Upper lobe of left lung (tissue), 6 donors: ENCODE measurements at places on chromosomes 7 and 10.

- no peak for DNase-seq
These were observed at the start of gene AOC1 for GRCh38 chr7:150852371-150852905. TSS of gene AOC1 (plus strand) at chr7:150852517. CDS start at chr7:150856471, 3,954 bp downstream.

- DNase-seq: no peak
These were observed 343.9 kb downstream of the PLXNA4 start for GRCh38 chr7:132232406-132232805.

GRCh38 chr7:107958764-107959526 lies 44.0 kb downstream of the LAMB1 start:
- DNase-seq: no peak

- no peak for DNase-seq
These were observed 5.0 kb downstream of the RBAK start for GRCh38 chr7:5050676-5051075.

GRCh38 chr10:110803830-110804338 lies 67.8 kb upstream of the PDCD4 start:
- peak; percentile 68 for DNase-seq

DNA sequence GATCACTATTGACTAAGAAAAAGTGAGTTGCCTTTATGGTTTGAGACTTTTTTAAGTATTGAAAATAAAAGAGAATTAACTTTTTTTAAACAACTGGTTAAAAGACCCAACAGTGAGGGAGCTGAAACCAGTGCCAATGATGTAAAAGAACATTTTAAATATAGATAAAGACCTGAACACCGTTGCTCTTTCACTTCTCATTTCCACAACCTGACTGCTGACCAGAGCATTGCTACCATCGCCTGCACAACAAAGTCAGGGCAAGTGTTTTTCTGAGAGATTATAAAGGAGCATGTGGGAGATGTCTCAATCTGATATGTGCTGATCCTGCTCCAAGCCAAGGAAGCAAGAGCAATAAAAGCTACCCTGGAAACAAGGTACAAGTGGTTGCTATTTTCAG lies 34.7 kb downstream of the IMMP2L start:
- DNase-seq: no peak

- DNase-seq: no peak
These were observed 121.2 kb upstream of the AFAP1L2 start for GRCh38 chr10:114525368-114525949.

DNA sequence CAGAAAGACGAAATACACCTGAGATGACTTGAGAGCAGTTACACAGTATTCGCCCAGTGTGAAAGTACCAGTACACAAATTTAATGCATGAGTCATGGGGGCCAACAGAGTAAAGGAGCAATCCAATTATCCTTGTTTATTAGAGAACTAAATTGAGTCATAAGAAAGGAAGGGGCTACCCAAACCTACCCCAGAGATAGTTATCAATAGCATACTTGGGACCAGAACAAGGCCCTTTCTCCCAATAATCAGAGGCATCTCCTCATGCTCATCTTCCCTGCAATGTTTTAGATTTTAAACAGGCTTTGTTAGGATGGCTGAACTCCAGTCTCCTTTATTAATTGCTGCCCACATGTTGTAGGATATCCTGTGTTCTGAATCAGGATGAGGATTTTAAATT lies 239.7 kb upstream of the LRGUK start:
- no peak for DNase-seq

GRCh38 chr7:134083766-134084487 lies 43.2 kb upstream of the LRGUK start:
- DNase-seq: no peak

DNA sequence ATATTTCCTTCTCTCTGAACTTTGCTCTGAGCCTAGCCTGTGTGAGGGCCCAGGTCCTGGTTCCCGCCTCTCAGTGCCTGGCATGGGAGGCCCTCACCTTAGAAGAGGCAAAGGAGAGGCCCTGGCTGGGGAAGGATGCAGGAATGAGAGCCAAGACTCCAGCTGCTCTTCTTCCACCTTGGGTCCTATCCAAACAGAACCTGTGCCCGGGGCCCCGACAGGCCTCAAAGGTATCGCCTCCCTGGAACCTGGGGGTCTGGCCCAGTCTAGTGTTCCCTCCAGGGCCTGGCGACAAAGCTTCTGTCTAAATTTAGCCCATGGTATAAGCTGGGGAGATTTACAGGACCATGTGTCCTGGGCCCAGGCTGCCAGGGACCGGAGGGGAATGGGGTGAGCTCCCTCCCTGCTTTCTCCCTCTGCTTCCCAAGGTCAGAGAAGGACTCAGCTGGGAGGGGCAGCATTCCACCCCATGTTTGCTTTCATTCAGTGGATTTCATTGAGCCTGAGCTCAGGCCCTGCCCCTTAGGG lies 12.0 kb upstream of the CRHR2 start:
- DNase-seq: no peak

DNA sequence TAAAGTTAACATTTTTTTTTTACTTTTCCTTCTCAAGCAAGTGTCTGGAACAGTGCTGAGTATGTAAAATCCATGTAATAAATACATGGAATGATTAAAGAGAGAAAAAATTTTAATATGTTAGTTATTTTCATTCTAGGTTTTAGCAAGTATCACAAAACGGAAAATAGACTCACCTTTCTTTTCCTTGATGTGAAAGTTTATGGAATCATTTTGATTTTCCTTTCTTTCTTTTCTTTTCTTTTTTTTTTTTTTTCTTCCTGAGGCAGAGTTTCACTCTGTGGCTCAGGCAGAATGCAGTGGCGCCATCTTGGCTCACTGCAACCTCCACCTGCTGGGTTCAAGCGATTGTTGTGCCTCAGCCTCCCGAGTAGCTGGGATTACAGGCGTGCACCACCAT lies 28.1 kb downstream of the SMNDC1 start:
- no peak for DNase-seq

GRCh38 chr7:112897839-112898431 lies 107.7 kb upstream of the TMEM168 start:
- DNase-seq: no peak

GRCh38 chr7:17293481-17293880 lies 5.0 kb upstream of the AHR start:
- no peak for DNase-seq

DNA sequence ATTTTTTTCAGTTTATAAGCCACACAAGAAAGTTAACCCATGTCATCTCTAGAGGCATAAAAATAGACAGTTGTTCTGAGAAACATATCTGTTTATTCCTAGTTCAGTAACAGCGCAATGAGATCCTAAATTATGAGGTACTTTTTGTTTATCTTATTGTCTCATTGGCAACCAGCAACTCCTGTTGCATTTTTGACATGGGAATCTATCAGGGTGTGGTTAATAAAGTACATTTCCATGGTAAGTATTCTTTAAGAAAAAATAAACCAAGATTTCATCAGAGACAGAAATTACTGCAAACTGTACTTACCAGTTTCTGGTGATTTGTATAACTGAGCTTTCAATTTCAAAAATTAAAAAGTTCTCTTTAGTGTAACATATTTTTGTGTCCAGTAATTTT lies 9.0 kb downstream of the FAS start:
- no peak for DNase-seq

GRCh38 chr10:4278186-4278585 lies 493.2 kb upstream of the KLF6 start:
- DNase-seq: no peak

GRCh38 chr7:81698965-81699364 lies 70.9 kb downstream of the HGF start:
- no peak for DNase-seq

GRCh38 chr7:1810961-1811849 lies 141.1 kb downstream of the ELFN1 start:
- DNase-seq: no peak

GRCh38 chr10:126787201-126787600 lies 116.7 kb upstream of the C10orf90 start:
- no peak for DNase-seq

GRCh38 chr10:63700631-63701156 lies 179.5 kb downstream of the REEP3 start:
- no peak for DNase-seq

GRCh38 chr10:76454506-76455140 lies 1023.2 kb downstream of the LRMDA start:
- DNase-seq: no peak

GRCh38 chr10:96683065-96683464 lies 37.2 kb downstream of the PIK3AP1 start:
- DNase-seq: no peak

DNA sequence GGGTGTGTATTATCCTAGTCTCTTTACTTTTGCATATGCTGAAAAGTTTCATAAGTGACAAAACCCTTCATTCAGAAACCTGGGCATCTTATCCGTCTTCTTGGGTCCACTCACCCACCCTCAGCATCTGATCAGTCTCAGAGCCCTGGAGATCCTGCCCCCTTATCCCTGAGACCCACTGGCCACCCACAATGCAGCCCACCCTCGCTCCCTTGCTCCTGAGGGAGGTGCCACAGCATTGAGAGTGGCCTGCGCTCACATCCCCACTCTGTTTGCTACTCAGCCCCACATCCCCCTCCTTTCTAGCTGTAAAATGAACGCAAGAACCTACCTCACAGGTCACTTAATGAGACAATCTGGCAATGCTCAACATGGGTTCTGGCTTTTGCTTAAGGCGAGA lies 27.3 kb downstream of the PDIA4 start:
- no peak for DNase-seq

- no peak for DNase-seq
These were observed 85.2 kb downstream of the CHCHD3 start for GRCh38 chr7:132996581-132997242.

DNA sequence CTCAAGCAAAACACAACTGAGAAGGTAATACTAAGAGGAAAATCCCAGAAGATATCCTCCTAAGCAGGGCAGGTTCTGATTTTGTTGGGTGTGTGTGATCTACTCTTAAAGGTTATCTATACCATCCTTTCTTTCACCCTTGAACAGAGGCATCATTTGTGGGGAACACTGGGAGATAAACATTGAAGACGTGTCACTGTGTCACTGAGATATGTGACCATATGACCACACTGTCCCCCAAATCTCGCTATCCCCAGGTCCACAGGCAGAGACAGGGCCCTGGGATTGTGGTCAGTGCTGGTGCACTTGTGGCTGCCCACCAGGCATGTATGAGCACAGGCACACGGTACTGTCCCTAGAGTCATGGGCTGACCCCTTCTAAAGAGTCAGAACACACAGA lies 30.0 kb downstream of the TECTB start:
- no peak for DNase-seq

DNA sequence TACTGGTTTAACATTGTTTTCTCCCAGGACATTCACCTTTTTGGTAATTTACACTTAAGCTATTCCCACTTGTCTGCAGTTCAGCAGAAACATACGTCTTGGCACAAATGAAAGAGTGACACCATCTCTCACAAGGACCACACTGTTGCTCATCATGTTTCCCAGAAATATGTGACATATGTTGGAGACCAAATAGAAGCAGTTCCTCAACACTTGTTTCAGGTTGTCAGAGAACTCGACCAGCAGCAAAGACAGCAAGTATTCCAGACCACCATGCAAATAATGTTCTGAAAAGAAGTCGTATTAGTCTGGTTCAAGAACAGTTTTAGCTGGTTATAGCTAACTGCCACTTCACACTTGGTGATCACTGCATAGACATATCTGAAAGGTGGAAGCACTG lies 81.3 kb upstream of the KLF6 start:
- no peak for DNase-seq

- no peak for DNase-seq
These were observed 6.4 kb downstream of the USP6NL start for GRCh38 chr10:11604865-11605650.

GRCh38 chr10:13969118-13969791 lies 361.5 kb downstream of the FRMD4A start:
- DNase-seq: no peak

DNA sequence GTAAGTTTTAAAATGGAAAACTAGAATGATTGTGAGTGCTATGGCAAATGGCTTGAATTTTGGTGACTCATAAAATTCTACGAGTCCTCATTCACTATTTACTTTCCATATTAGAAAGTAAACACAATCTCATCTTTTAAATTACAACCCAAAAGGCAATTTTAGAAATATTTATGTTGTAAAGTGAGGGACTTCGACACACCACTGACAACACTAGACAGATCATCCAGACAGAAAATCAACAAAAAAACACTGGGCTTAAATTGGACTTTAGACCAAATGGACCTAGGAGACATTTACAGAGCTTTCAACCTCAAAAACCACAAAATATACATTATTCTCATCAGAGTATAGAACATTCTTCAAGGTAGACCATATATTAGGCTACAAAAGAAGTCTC lies 30.1 kb downstream of the ZNF277 start:
- no peak for DNase-seq

- DNase-seq: peak; percentile 72
These were observed 76.4 kb downstream of the NKX6-2 start for GRCh38 chr10:132709471-132709951.

- DNase-seq: no peak
These were observed 5.0 kb upstream of the PDK4 start for GRCh38 chr7:95601316-95601715.

DNA sequence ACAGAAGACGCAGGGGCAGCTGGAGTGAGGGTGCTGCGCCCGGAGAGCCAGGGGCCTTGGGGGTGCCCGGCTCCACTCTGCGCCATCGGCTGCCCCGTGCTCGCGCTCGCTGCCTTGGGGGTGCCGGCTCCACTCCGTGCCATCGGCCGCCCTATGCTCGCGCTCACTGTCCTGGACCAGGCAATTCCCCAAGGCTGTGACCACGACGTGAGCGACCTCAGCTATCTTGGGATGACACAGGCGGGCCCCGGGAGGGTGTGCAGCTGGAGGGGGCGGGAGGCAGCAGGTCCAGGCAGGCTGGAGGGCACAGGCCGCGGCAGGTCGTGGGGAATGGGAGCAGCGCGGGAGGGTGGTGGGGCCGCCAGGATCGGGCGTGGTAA lies 29.7 kb downstream of the CYP2W1 start:
- peak; percentile 75 for DNase-seq

DNA sequence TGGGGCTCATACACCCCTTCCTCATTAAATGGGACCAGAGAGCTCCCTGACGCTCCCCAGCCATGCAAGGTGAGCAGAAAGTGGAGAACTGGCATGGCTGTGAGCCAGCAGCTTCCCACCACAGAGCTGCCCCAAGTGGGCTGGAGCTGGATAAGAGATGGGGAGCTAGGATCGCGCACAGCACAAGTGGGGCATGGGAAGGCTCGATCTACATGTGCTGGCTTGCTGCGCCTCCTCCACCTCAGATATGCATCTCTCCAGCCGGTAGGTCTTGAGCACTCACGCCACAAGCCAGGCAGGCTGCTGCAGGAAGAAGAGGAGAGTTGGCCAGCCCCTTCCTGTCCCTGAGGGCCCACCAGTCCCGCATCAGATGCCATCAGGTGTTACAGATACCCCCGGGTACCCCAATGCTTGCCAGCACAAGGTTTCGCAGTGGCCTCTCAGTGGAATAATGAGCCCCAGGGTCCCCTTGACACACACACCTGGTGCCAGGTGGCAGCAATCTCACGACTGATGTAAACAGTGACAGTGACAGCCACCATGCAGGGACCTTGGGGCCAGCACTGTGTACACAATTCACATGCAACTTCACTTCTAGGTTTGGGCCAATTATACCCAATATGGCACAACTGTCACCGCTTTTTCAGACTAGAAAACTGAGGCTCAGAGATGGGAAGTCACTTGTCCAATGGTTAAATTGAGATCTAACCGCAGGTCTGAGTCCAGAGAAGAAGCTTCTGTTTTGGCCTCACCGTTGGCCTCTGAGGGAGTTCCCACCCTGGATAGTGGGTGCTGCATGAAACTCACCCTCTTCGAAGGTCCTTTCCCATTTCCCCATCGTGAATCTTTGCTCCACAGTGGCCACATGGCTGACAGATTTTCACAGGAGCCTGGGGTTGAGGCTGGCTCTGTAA lies 79.3 kb downstream of the OAT start:
- peak; percentile 12 for DNase-seq

- no peak for DNase-seq
These were observed 16.3 kb upstream of the SH2B2 start for GRCh38 chr7:102270178-102270887.

GRCh38 chr10:106991091-106991490 lies 173.4 kb downstream of the SORCS1 start:
- no peak for DNase-seq
